ENCODE measurements at places on chromosomes 2 and 18.

GRCh38 chr2:231470246-231470900, 6.1 kb upstream of the NCL start:
- DNase-seq: no peak

GRCh38 chr2:239517686-239518085, 116.9 kb upstream of the HDAC4 start:
- DNase-seq: no peak

DNA sequence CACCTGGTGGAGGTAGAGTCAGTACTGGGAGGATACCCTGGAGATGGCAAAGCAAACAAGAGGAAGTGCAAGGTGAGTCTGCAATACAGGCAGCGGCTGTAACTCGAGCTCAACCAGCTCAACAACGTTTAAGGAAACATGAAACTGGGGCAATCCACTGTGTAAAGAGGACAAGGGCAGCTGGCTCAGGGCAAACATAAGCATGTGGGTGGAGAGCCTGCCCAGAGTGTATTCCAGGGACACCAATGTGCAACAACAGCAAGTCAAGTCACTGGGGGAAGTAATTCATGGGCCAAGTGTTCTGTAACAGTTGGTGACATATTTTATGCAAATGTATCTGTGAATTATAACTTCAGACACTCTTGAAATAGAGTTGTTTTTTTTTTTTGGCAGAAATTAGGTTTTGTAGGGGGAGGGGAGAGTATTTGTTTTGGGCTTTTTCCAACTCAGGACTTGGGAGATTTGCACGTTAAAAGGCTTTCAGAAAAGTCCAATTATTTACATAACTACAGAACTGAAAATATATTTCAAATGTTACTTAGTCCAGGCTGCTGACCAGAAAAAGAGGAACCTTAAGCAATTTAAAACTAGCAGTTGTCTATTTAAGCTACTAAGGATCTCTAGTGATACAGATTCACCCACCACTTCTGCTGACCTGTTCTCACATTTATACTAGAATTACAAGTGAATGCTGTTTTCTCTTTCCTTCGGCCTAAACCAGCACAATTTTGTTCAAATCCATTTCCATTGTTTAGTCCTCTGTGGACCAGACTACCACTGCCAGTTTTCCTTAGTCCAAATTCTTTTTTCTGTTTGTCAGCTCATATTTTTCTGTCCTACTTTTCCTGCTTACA, 18.6 kb downstream of the NRXN1 start:
- peak; percentile 92 for DNase-seq

DNA sequence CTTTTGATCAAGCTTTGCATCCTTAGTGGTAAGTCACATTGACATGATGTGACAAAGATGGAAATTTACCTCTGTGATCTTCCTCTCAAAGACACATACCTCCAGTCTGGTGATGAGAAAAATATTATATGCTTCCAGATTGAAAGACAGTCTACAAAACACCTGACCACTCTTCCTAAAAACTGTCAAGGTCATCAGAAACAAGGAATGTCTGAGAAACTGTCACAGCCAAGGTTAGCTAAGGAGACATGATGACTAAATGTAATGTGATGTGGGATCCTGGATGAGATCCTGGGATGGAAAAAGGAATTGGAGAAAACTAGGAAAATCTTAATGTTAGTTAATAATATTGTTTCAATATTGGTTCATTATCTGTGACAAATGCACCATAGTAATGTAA, 226.6 kb upstream of the ST6GAL2 start:
- DNase-seq: no peak

- DNase-seq: no peak
Measured at GRCh38 chr2:127170452-127171197, 49.5 kb downstream of the CYP27C1 start.

DNA sequence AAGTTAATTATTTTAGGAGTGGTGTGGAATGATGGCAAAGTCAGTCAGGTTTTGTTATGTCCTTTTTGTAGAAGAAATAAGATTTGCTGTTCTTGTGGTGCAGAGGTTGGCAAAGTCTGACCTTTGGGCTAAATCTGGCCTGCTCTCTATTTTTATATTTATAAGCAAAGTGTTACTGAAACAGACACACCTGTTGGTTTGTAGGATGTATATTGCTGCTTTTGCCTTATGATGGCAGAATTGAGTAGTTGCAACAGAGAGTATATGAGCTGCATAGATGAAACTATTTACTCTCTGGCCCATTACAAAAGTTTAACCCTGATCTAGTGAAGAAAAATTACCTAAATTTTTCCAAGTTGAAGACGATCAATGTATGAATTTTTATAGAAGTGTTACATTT, 34.1 kb upstream of the KCNJ13 start:
- no peak for DNase-seq

DNA sequence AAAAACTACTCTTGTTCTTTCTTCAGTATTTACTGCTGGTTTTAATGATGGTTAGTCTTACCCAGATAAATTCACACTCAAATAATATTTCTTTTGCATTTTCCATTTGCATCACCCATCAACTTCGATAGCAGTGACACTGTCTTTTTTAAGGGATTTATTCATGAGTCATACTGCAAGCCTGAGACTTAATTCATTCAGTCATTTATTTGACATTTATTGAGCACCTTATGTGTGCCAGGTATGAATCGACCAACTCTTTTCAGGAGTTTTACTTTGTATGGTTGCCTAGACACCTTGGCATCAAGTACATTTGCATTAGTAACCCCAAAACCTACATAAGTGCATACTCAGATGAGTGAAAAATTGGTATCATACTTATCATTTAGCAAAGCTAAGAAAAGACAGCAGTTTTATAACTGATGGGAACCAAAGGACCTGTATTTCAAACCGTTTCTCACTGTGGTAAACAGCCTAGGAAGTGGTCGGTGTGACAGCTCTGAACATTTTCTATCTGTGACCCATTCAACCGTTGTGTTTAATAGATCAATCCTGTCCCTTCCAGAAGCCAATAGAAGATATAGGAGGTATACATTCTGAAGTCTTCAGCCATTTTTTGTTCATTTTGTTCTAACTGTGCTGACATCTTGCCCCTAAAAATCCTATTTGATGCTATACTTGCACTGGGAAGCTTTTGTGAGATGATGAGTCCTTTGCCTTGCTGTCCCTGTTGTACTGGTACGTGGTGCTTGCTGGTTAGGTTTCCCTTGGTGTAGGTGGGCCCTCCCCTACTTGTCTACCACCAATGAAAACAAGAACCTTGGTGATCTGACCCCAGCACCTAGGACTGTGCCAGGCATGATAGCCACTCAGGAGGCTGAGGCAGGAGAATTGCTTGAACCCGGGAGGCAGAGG, 484.7 kb upstream of the RAB12 start:
- DNase-seq: no peak

GRCh38 chr2:85811180-85812093, 57.6 kb downstream of the ATOH8 start:
- no peak for DNase-seq

DNA sequence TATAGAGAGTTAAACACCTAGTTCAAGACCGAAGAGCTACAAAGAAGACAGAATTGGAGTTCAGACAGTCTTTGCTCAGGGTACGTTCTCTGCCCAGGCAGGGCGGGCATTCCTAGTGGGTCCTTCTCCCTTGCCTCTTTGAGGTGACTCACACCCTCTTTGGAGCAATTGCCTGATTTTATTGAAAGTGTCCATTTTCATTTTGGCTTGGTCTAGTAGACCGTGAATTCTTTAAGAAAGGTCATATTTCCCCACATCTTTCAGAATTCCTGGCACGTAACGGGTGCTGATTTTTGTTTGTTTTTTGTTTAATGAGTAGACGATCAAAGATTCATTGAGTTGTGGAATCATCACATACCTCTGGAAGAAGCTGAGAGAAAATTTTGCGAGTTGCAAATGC, 871.5 kb downstream of the RNF144A start:
- DNase-seq: no peak

- no peak for DNase-seq
Measured at GRCh38 chr18:3500016-3500415, 50.0 kb downstream of the TGIF1 start.

- peak; percentile 2 for DNase-seq
Measured at GRCh38 chr2:200905618-200906296, 16.6 kb downstream of the NIF3L1 start.

DNA sequence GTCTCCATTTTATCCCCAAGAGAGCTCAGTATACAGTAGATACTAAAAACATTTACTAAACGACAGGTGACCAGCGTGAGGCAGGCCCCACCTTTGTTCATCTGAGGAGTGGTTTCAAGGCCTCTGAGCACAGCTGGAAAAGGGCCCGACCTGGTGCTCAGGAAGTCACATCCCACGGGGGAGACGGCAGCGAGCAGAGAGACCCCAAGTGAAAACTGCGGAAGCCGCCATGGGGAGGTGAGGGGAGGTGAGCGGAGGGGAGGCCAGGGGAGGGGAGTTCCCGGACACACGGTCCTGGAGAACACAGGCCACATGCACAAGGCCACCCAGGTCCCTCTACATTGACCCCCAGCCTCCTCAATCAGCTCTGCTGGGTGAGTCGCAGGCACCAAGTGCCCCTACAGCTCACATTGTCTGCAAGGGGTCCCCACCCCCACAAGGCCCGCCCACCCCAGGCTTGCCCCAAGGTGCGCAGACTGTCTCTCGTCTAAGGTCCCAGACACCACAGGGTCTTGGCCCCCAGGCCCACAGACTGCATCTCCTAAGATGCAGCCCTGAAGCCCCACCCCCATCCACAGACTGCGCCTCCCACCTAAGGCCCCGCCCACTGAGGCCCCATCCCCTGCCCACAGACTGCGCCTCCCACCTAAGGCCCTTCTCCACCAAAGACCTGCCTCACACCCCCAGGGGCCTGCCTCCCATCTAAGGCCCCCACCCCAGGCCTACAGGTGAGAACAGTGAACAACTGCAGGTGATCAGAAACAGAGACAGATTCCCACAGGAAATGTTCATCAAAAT, 19.1 kb downstream of the PARD6G start:
- DNase-seq: no peak

- peak; percentile 73 for DNase-seq
Measured at GRCh38 chr18:10121786-10122515, 208.1 kb downstream of the VAPA start.

- no peak for DNase-seq
Measured at GRCh38 chr2:118291251-118291880, 203.1 kb downstream of the INSIG2 start.

- DNase-seq: no peak
Measured at GRCh38 chr2:4221434-4221833, 518.1 kb downstream of the DCDC2C start.

DNA sequence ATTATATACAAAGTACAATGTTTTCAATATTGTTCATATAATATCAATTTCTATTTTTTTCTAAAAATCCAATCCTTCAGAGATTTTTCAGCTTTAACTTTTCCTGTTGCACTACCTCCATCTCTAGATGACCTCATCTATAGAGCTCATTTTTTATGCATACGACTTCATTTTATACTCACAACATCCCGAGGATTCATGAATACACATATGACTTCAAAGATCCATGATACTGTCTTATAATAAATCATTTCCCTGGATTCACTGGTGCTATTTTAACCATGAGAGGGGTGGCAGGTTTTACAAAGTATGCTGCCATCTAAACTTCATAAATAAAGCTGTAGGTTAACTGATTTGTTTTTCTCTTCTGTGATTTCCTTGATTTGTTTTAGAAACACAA, 694.6 kb downstream of the EPHA4 start:
- DNase-seq: no peak

GRCh38 chr18:3186678-3187658, 32.8 kb downstream of the MYOM1 start:
- DNase-seq: no peak

GRCh38 chr2:151043484-151043883, 218.2 kb downstream of the RBM43 start:
- DNase-seq: no peak

- no peak for DNase-seq
Measured at GRCh38 chr2:159457589-159457988, 158.8 kb downstream of the BAZ2B start.

DNA sequence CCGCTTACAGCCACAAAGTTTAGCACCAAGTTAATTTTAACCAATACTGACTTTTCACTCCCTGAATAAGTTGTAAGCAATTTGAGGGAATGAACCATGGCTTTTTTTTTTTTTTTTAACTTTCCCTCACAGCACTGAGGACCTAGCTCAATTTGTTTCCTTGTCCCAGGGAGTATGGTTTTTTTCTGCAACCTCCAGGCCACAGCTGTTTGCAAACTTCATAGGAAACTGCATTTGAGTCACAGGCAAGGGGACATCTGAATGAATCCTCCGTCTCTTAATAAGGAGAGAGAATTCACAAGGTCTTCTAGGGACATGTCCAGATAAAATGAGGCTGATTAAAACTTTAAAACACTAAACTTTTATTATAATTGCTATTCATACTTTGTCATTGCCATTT, 181.5 kb downstream of the GFPT1 start:
- no peak for DNase-seq

GRCh38 chr2:72755647-72756423, 70.0 kb downstream of the EXOC6B start:
- no peak for DNase-seq

- DNase-seq: no peak
Measured at GRCh38 chr2:78431241-78431640, 594.3 kb upstream of the REG3G start.

DNA sequence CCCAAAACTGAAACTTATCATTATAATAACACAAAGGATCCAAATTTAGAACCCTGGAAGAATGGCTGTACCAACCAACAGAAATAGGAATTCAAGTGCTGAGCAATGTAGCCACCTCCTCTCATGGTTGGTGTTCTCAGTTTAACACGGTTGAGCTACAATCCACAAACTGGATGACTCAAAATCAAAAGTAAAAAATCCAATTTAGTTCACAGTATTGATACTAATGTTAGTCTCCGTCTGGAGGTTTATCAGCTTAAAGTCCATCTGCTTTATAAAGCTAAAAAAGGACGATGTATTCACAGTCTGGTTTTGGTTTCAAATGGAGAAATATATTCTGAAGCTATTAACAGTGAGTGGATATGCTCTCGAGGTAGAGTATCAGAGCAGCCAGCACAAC, 40.5 kb downstream of the CNTNAP5 start:
- no peak for DNase-seq

- no peak for DNase-seq
Measured at GRCh38 chr2:55229221-55229620, 2.9 kb downstream of the CLHC1 start.

GRCh38 chr2:20582600-20583221, 68.2 kb downstream of the HS1BP3 start:
- no peak for DNase-seq

- DNase-seq: no peak
Measured at GRCh38 chr2:136246086-136246669, 128.2 kb upstream of the CXCR4 start.

DNA sequence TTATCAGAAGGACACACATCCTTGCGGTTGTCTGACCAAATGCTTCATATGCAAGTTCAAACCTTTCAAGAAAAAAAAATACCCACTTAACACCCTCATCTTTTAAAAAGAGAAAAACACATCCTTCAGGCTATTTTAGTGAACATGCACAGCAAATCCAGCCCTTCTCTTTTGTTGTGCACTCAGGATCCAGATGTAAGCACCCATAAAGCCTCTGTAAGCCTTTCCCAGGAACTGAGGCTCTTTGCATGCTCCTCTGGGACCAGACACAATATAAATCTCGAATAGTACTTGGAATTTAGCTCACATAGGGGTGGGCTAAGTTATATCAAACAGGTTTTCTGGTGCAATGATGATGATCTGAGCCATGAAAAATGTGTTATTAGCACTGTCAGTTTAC, 308.8 kb upstream of the FAM98A start:
- no peak for DNase-seq

Data from NCI-H1436 (cell line).